ENCODE measurements at places on chromosomes 4 and X.

GRCh38 chrX:145825896-145826295 is 8.3 kb downstream of the SLITRK2 start:
- no peak for DNase-seq

DNA sequence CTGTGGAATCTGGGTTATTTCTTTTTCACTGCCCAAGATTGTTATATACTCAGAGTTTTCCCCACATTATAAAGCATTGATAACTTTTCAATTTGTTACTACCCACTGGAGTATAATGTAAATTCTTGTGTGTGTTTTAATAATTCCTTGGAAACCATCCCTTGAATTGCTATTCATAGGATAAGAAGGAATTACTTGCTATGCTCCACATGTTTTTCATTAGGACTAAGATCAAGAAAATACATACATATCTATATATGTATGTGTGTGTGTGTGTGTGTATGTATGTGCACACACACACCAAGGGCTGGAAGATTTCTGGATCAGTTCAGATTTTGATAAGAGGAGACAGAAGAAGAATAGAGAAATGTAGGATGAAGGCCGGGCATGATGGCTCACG is 206.4 kb upstream of the JADE1 start:
- DNase-seq = no peak

- no peak for DNase-seq
These were observed 4.5 kb upstream of the WWC2 start for GRCh38 chr4:183094393-183095198.

- no peak for DNase-seq
These were observed 11.9 kb downstream of the EDNRA start for GRCh38 chr4:147492761-147493160.

- no peak for DNase-seq
These were observed 67.0 kb downstream of the HTRA3 start for GRCh38 chr4:8336412-8337075.

GRCh38 chrX:120301960-120302359 is 9.3 kb downstream of the TMEM255A start:
- DNase-seq = no peak

DNA sequence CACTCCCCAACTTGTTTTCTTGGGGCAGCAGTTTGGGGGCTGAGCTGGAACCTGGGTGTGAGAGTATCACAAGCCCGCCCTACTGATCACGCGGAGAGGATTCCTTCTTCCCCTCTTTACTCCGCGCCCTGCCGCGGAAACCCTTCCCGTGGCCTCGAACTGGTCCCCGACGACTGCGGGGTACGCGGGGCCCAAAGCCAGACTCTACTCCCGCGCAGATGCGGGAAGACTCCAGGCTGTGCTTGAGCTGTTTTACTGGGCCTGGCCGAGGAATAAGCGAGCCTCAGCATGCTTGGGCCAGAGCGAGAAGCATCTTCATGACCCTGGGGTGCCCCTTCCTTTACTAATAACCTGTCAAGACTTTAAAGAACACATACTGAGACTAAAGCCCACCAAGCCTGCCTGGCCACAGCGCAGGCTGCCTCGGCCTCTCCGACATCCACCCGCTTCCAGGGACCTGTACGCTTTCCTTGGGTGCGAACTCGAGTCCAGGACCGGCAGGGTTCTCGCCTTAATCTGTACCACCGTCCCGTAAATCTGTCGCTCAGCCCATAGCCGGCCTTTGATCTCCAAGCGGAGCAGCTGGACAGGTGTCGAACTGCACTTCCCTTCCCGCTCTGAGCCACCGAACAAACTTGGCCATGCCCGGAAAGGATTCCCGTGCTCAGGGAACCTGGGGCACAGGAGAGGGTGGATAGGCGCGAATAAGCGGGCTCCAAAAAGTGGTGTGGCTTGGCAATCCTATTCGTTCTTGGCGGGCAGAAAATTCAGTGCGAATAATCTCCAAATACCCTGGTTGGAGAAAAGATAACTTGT is 55.0 kb upstream of the TMEM33 start:
- no peak for DNase-seq

DNA sequence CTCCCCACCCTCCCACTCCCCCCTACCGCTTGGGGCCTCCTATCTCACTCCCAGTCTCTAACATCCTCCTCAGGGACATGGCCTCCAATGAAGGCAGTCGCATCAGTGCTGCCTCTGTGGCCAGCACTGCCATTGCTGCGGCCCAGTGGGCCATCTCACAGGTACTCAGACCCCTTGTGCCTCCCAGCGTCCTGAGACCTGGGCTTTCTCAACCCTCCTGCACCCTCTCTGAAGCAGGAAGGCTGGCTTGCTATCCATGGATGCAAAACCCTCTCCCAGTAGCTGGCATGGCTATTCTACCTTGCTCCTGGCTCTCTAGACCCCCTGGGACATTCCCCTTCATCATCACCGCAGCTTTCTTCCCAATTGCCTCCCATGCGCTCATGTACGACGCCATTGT is 13.3 kb upstream of the UBA1 start:
- no peak for DNase-seq

GRCh38 chr4:31947101-31947500 is 1226.9 kb downstream of the PCDH7 start:
- no peak for DNase-seq

DNA sequence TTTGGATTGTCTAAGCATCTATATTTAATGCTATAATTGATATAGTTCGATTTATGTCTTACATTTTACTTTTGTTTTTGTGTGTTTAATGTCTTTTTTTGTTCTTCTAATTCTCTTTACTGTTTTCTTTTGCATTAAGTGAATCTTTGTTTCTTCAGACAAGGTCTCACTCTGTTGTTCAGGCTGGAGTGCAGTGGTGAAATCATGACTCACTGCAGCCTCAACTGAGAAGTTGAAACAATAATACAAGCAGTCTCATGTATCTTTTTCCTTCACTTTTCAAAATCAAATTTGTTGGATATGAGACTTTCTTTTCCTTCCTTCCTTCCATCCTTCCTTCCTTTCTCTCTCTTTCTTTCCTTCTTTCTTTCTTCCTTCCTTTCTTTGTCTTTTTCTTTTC is 1401.6 kb downstream of the ADGRL3 start:
- DNase-seq = no peak

DNA sequence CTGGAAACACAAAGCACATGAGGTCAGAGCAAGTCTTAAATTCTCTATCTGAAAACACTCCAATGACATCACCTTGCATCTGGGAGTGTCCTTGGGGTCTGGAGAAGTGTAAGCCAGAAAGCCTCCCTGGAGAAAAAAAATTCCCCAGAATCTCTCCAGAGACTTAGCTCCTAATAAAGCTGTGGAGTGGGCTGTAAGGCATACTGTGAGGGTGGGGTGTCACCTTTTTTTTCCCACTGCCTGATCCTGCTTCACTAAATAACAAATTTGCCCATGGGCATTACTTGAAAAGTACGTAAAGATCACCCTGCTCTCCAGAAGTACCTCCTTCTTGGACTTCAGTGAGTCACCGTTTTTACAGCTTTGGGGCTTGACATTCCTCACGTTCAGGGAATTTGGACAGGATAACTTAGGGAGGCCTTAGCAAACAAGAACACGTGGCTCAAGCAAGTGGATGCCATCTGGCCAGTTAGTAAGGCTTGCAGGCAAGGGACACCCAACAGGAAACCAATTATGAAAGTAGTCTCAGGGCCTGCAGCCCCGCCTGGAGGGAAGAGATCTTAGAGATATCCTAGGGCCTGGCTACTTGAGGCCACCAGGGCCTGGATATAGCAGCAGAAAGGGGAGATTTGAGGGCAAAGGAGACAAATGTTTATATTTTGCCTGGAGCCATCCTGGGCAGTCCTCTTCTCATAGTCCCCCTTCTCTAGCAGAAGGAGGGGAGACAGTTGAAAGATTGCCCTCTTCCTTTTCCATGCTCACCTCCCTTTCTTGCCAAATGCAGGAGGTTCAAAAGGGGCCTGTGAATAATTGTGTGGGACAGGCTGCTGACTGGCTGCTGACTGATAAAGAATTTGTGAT is 60.1 kb upstream of the PLAC1 start:
- no peak for DNase-seq
